ENCODE measurements at places on chromosomes 4 and X.
A peak's percentile ranks its signal among the peaks of the same experiment; 100 is the strongest.

DNA sequence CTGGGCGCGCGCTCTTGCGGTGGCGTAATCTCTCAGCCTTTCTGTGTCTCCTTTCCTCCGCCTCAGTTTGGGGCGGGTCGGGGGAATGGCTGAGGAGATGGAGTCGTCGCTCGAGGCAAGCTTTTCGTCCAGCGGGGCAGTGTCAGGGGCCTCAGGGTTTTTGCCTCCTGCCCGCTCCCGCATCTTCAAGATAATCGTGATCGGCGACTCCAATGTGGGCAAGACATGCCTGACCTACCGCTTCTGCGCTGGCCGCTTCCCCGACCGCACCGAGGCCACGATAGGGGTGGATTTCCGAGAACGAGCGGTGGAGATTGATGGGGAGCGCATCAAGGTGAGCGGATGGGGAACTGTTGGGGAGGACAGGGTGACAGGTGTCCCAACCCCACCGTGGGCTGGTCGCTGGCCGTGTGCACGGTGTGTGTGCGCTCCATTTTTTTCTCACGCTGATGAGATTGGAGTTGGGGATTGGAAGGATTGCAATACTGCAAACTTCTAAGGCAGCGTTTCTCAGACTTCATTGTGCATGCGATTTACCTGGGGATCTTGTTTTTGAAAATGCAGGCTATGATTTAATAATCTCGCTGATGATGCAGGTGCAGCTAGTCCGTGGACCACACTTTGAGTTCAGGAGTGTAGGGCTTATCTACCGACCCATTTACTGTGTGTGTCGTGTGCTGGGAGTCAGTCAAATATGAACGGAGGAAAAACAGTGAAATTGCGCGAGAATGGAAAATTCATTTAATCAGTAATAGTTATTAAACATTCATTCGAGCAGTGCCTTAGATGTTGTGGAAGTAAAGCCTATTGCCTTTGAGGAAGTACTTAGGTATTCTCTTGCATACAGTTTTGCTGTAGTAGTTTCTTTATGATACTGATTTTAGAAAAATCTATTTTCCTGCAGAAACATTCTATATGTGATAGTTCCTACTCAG lies at the start of gene RAB33B:
Gene RAB33B (plus strand): TSS at position 11 of the 935 bp plus-strand sequence. CDS start 75 bp downstream, at position 86.
- DNase-seq, result no peak

GRCh38 chr4:13892739-13893105 lies 265.2 kb upstream of the BOD1L1 start:
- no peak for DNase-seq

DNA sequence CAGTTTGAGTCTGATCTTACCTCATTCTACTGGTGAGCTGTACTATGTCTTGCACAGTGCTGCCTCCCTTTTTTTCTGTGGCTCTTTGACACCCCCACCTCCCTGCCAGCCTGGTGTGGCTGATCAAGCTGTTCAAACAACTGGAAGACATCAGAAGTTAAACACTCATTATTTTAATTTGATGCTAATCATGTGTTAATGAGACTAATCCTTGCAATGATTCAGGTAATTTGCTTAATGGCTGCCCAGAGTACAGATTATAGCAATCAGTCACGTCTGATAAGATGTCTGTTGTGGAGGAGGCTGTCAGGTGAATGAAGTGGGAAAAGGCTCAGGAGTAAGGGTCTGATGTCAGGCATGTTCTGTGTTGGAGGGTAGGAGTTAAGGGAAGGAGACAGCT lies 87.4 kb upstream of the GK2 start:
- DNase-seq, result peak; percentile 53

GRCh38 chr4:23931489-23931830 lies 41.6 kb upstream of the PPARGC1A start:
- peak; percentile 5 for DNase-seq

- no peak for DNase-seq
Observed at GRCh38 chr4:174284487-174284886, 776 bp downstream of the CEP44 start.

GRCh38 chr4:145909773-145910172 lies 28.9 kb downstream of the ZNF827 start:
- no peak for DNase-seq

DNA sequence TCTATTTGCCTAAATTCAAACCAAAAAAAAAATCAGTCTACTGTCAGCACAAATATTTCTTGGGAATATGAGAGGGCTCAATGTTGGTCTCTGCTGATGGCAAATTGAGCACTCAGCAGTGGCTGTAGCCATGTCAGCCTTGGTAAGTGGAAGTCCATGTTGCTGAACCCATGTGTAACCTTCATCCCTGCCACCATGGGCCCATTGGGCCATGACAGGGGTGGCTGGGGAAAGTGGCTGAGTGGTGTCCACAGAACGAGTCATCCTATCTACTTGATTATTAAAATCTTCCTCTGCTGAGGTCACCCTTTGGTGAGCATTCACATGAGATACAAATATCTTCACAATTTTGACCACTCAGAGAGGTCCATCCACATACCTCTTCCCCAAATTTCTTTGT lies 56.8 kb upstream of the FAM9B start:
- DNase-seq, result no peak

DNA sequence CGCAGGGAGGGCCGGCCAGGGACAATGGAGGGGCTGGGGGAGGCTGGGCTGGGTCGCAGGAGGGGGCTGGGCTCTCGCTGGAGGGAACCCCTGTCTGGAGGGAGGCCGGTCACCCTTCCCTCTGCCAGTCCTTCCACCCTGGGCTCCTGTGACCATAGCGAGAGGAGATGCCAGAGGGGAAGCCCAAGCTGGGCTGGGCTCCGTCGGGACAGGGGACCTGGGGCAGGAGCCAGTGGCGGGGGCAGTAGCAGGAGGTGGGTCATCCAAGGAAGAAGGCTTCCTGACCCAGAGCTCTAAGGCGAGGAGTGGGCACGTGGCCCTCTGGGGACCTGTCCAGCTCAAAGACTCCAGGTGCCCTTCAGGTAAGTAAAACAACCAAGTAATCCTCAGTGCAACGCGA lies 16.9 kb downstream of the CTAG1B start:
- no peak for DNase-seq

GRCh38 chr4:144646523-144647094 lies 653 bp downstream of the HHIP start:
- DNase-seq, result no peak

- DNase-seq, result no peak
Observed at GRCh38 chr4:25377572-25378436, 741 bp downstream of the ANAPC4 start.

DNA sequence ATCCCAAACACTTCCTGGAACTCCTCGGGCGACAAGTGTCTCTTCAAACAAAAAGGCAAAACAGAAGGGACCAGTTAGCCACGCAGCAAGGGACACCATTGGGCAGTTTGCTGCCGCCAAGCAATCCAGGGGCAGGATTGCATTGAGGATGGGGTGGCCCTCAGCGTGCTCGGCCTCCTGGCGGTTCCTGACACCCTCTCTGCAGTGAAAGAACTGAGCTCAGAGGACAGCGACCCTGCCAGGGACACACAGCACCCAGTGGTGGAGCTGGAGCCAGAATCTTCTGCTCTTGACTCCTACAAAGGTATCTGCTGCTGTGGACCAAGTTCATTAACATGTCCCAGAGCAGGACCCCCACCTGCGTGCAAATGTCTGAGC lies 27.4 kb upstream of the AFAP1 start:
- no peak for DNase-seq

DNA sequence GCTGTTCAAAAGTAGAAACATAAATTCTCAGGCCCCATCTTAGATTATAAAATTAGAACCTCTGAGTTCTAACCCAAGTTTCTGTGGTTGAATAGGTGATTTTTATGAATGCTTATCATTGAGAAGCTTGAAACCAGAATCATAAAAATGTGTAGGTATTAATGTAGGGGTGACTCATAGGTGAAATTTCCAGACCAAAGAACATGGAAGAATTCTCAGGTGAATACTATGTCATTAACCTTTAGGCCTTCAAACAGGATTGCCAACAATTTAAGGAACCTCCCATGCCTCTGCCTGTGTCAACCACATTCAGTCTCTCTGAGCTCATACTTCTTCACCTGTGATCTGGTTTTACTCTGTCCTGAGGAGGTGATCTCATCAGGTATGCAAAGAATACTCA lies 177.8 kb downstream of the NPFFR2 start:
- DNase-seq, result no peak

DNA sequence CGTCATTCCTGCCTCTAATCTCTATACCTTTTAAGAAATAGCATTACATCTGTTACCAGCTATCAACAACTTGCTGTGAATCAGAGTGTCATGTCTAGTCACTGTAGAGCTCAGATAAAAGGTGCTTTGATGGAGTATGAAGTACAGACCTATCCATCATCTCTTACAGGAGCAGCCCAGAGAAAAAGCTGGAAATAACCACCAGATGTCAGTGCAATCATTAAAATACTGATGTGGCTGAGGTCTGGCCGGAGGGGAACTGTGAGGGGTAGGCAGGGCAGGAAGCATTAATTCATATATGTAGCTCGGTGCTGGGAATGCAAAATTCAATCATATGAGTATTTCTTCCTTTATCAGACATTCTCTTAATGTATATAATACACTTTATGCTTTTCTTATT lies 100.6 kb downstream of the AKAP4 start:
- no peak for DNase-seq

DNA sequence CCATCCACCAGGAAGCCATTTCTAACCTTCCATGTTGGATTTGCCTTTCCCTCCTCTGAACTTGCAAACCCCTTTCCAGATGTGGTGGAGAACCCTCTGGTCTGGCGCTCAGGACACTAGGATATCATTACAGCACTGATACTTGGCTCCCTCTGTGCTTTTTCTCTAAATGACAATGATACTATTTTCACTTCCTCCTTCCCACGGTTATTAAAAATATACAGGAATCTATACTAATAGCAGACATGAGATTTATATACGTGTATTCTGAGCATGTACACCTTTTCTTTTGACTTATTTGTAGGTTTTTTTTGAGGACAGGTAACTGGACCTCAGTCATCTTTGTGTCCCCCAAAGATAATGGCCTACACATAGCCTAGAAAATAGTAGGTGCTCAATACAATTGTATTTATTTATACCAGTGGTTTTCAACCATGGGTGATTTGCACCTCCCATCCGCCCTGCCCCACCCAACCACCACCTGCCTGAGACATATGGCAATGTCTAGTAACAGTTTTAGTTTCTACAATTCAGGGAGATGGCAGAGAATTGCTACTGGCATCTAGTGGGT lies 60.4 kb upstream of the PLAC8 start:
- no peak for DNase-seq

All from NCI-H1105 treated with DMSO at 0.1 percent for 48 hours (cell line).